ENCODE measurements at places on chromosomes 1 and 21.
A peak's percentile ranks its signal among the peaks of the same experiment; 100 is the strongest.

- no peak for DNase-seq
These were observed 4.1 kb downstream of the SNX27 start for GRCh38 chr1:151615711-151616504.

GRCh38 chr1:206924592-206925105, 2.9 kb upstream of the FCMR start:
- DNase-seq = no peak

DNA sequence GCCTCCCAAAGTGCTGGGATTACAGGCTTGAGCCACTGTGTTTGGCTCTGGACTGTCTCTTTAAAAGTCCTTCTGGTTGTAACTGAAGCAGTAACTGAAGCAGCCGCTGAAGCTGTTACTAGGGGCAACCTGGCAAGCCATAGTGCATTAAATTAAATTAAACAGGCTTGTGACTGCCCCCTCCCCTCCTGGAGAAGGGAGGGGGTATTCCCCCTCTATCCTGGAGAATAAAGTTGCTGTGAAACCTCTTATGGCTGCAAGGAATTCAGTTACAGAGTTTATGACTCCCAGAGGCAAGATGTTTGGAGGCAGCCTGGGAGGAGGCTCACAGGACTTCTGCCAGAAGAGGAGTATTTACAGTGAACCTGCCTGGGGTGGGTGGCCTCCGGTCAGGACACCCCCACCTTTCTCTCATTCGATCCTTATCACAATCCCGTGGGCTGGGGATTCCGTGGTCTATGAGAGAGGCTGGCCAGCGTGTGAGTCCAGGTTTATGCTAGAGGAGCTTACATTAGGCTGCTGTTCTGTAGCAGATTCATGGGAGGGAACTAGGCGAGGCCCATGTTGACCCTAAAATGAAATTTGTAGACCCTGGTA, 8.3 kb downstream of the TTC22 start:
- peak; percentile 41 for DNase-seq

GRCh38 chr1:97925151-97925550, 4.3 kb upstream of the DPYD start:
- no peak for DNase-seq

DNA sequence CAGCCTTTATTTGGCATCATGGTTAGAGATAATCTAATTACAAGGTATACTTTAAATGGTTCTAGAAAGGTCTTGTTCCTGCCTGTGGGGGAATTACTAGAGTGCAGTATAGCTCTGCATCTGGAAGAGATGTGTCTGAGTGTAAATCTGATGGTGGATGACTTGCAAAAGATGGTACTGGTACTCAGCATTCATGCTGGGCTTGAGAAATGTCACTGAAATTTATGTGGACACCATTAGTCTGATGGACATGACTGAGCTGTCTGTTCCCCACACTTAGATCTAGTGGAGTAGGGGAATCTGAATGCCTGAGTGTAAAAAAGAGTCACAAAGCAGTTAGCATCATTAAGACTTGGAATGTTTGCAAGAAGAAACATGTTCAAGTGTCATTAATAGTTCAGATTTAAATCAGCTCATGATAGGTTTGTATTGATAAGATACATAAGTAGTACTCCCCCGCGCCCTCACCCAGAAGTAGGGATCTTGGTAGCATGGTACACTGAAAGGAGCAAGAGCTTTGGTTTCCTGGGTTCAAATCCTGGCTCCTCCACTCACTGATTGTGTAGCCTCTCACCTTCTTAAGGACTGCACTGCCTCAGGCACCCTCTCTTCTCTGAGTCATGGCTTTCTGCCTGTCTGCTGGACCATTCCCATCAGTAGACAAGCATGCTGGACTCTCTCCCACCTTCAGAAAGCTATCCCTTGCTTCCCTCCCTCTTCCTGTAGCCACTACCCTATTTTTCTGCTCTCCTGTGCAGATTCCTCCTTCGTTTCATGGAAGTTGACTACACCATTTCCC, 292.9 kb downstream of the NFIA start:
- no peak for DNase-seq

DNA sequence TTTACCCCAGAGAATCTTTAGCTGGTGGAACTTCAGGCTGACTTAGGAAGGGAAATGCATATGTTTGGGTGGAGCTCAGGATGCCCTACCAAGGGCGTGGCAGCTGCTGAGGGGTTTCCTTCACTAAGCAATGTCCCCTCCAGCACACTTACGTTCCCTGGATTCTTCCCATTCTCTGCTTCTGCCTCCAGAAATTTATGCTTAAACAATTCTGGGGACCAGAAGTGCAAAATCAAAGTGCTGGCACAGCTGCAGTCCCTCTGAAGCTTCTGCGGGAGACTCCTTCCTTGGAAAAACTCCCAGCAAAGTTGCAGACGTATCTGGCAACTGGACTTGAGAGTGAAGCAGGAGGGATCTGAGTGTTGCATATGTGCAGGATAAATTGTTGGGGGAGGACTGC, 402.8 kb downstream of the PCP4 start:
- no peak for DNase-seq

- no peak for DNase-seq
These were observed 15.9 kb downstream of the ESPN start for GRCh38 chr1:6440198-6441126.

DNA sequence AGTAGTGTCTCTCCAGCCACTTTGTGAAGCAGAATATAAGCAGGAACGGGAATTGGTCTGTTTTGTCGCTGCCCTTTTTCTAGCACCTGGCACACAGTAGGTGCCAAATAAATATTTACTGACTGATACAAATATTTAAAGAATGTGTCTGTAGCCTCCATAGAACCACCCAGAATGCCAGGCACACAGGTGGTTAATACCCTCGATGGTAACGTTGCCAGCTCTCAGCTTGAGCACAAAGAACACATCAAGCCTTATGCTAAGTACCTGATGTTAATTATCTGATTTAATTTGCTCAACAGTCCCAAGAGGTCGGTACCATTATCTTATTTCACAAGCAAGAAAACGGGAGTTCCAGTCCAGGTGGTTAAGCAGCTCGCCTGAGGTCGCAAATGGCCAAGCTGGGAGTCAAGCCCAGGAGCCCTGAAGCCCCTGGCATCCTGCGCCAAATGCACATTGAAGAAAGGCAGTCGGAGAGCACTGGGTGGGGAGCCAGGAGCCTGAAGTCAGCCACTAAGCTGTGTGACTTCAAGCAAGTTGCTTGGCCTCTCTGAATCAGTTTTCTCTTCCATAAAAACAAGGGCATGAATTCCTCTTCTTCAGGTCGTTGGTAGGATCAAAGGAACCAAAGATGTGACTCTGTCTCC, 26.4 kb downstream of the HSPG2 start:
- DNase-seq = no peak

- DNase-seq = no peak
These were observed 347.9 kb downstream of the USH2A start for GRCh38 chr1:216075339-216075738.

GRCh38 chr1:223425550-223425949, 32.3 kb downstream of the CCDC185 start:
- DNase-seq = no peak

GRCh38 chr1:87583459-87583858, 254.8 kb downstream of the LMO4 start:
- no peak for DNase-seq

- DNase-seq = no peak
These were observed 165.9 kb downstream of the PRDM2 start for GRCh38 chr1:13865851-13866250.

GRCh38 chr1:172778456-172779455, 119.9 kb downstream of the FASLG start:
- no peak for DNase-seq

DNA sequence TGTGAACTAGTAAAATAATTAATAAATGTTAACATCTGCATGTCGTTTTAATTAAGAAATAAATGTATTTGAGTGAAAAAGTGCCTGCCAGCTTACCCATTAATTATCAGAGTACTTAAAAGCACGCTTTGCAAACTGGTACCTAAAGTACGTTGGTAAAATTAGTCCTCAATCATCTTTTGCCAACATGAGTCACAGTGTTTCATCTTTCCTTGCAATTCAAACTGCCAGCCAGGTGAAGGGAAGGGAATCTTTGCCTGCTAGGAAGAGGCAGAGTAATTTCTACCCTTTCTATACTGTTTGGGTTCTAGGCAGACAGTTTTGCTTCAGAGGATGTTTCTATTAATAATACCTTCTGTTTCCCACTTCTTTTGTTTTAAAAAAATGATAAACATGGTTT, 57.2 kb upstream of the CNIH3 start:
- DNase-seq = no peak

DNA sequence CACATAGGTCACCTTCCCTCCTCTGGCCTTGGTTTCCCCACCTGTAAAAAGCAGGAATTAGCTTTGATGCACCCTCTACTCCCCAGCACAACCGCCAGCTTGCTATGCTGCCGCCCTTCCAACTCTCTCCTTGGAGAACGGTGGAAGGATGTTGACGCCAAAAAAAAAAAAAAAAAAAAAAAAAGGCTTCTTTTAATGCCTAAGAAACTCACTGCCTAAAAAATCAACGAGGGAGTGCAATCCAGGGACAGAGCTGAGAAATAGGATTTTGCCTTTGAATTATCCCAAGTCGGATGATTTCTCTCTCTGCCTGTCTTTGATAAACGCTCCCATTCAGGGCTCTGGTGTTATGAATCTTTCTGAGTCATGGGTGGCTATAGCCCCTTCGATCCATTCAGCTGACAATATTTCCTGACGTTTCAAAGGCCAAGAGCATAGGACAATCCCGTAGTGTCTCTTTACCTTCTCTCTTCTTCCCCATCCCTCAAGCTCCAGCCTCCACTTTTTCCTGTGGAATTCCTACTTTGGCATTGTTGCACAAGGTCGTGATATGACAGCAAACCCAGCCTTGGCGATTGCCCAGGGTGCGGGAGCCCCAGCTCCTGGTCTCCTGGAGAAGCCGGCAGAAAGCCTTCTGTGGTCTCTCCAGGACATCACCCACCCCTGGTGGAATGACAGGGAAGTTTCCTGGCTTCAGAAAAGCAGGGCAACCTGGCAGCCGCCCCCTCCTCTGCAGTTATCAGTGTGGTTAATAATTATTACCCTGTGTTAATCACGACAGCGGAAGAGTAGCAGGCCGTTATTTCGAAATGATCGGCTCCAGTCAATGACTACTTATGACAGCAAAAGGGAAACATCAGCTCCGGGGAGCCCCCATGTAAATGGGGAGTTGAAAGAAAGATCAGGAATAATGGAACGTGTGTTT, 8.0 kb upstream of the PLXNA2 start:
- DNase-seq = no peak

- no peak for DNase-seq
These were observed 88.3 kb downstream of the KCNJ6 start for GRCh38 chr21:37827913-37828312.

DNA sequence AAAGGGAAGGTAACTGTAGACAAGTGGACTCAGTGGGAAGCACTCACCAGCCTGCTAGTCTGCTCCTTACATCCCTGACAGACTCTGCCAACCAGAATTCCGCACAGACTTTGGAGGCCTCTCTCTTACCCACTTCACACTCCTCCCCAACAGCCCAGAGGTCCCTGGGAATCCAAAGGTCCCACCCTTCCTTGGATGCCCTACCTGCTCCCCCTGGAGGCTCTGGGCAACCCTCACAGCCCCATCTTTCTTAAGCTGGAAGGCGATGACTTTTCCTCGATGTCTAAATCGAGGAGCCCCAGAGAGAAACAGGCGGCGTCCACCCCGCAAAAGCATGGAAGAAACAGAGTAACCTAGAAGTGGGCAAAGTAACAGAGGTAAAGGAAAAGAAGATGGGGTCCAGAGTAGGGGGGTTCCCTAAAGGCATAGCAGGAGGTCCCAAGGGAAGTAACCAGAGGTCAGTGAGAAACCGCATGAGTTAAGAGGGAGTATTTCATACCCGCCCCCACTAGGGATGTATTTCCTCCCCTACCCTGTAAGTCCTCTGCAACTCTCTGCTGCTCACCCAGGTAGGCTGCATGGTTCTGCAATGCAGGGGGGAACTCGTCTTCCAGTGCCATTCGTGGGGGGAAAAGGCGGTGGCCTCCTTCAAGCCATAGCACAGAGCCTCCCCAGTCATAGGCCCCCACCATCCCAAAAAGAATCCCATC, 8.4 kb downstream of the ITGA10 start:
- no peak for DNase-seq

GRCh38 chr1:36849956-36850355, 184.4 kb downstream of the GRIK3 start:
- no peak for DNase-seq

DNA sequence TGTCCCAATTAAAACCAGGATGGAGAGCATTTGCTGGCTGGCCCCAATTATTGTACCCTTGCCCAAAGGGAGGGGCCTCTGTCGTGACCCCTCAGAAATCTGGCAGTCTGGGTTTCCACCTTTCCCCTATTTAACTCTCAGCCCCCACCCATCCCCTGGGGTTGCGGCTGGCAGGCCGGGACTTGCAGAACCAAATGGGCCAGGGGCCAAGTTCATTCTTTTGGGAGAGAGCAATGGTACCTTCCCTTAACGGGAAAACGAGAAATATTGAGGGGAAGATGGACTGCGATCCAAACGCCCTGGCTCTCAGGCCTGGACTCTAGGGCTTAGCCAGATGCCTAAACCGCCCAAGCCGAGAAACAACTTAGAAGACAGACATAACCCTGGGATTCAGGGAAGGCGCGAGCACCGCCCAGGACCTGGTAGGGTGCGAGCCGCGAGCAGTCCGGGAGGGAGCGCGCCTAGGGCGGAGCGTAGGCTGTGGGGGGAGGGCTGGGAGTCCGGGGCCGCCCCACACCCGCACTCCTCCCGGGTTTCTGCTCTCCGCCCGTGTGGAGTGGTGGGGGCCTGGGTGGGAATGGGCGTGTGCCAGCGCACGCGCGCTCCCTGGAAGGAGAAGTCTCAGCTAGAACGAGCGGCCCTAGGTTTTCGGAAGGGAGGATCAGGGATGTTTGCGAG, at the start of gene SLC27A3:
SLC27A3 (plus strand) TSS at position 628 of the 678 bp plus-strand sequence. CDS start 91 bp downstream, outside the sequence.
- DNase-seq = peak; percentile 87

- DNase-seq = no peak
These were observed 5.1 kb downstream of the HDGF start for GRCh38 chr1:156746406-156746727.

GRCh38 chr1:64513545-64513944, 43.6 kb downstream of the CACHD1 start:
- no peak for DNase-seq

DNA sequence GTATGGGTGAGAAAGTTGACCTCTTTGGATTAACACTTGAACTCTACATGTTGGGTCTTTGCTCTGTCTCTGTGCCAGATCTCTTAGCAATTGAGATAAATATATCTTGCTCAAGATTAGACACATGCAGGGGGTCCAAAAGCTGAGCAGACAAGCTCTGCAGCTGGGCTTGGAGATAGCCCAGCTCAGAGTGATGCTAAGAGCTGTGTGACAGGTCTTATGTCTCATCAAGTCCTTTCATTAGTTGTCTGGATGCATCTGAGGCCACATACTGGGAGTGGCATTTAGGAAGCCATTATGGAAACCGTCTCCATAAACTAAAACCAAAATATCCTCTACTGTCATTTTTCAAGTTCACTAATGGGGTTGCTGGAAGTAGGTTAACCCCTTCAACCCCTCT, 289.4 kb upstream of the DUSP10 start:
- no peak for DNase-seq
